Activated CD4-positive, alpha-beta memory T cell treated with anti-CD3 and anti-CD28 coated beads, Interleukin-2, amount 10 ng/mL, durations not matched to agents 7 days and 5 days (primary cell): ENCODE measurements at places on chromosomes 2 and 18. TPM values are rescaled to one million over a fixed set of nuclear protein-coding genes. Genes with fewer than 3 reads are reported as not detected.

Gene PIEZO2
- total RNA-seq: not detected

Gene GREB1
- total RNA-seq: 0.33 TPM

Gene LAPTM4A
- total RNA-seq: 36.1 TPM

Gene VSNL1
- not detected for total RNA-seq

Gene HAAO
- total RNA-seq: 0.18 TPM

DNA sequence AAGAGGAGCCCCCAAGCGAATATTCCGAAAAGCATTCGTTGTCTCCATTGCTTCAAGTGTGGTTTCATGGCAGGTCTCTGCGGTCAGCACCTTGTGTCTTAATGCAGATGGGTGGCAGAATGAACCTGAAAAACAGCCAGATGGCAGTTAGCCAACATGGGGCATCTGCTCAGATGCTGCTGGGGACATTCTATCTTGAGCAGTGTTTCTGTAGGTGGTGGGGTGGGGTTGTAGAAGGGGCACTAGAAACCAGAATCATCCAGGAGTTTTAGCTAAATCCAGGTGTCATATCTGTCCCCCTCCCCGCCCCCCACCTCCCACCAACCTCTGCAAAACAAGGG lies 42.1 kb downstream of the ST6GAL2 start:
- no peak for DNase-seq

DNA sequence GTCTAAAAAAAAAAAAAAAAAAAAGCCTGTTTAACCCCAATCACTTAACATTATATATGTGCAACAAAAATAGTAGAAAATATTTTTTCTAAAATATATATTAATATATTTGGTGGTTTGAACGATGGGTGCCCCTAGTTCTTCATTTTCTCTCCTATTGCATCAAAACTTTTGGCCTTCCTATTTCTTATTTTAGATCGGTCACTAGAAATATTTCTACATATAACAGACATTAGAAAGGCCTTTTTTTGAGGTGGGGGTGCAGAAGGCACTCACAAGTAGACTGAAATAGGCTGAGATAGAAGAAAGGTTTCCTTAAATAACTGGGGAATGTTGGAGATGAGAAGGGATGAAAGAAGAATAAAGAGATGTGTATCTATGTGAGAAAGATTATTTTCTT lies 49.3 kb upstream of the AP1S3 start:
- no peak for DNase-seq

GRCh38 chr2:203708846-203709396 lies 2.5 kb downstream of the CD28 start:
- no peak for DNase-seq

GRCh38 chr18:11888726-11889125 lies 19.4 kb downstream of the MPPE1 start:
- no peak for DNase-seq

- no peak for DNase-seq
Observed at GRCh38 chr2:207090389-207090788, 75.4 kb downstream of the KLF7 start.

- DNase-seq: no peak
Observed at GRCh38 chr2:74074487-74074886, 73.2 kb downstream of the BOLA3 start.

GRCh38 chr2:123901256-123901655 lies 123.8 kb upstream of the CNTNAP5 start:
- no peak for DNase-seq

GRCh38 chr2:212381428-212382102 lies 157.0 kb downstream of the ERBB4 start:
- DNase-seq: no peak

DNA sequence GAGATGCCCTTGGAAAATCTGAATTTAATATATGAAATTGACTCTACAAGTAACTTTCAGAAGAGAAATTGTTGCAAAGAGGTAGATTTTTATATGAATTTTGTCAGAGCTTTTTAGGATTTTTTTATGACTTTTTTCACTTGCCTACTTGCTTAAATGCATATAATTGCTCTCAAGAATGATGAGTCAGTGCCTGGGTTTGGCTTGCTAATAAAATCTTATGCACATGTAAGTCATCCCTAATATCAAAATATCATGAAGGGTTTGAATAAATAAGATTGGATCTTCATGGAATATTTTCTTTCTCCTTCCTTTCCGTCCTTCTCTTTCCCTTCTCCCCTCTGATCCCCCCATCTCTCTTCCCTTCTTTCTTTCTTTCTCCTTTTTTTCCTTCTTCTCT lies 354.1 kb downstream of the TXNL1 start:
- no peak for DNase-seq

DNA sequence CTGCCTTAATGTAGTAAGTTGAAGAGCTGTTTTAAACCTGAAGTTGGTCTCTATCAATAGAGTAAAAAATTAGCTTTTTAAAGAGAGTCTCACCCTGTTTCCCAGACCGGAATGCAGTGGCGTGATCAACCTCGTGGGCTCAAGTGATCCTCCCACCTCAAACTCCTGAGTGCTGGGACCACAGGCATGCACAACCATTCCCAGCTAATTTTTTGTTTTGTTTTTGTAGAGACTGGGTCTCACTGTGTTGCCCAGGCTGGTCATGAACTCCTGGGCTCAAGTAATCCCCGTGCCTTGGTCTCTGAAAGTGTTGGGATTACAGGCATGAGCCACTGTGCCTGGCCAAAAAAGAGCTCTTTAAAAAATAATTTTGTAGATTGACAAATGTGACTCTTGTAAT lies 40.3 kb downstream of the CRIM1 start:
- DNase-seq: no peak

GRCh38 chr18:67310826-67311225 lies 205.7 kb downstream of the DSEL start:
- DNase-seq: no peak

GRCh38 chr2:112658839-112659667 lies 13.3 kb downstream of the SLC20A1 start:
- no peak for DNase-seq

- DNase-seq: no peak
Observed at GRCh38 chr18:75654386-75654785, 226.9 kb upstream of the SMIM21 start.
